ENCODE measurements at places on chromosomes 2 and 18.

DNA sequence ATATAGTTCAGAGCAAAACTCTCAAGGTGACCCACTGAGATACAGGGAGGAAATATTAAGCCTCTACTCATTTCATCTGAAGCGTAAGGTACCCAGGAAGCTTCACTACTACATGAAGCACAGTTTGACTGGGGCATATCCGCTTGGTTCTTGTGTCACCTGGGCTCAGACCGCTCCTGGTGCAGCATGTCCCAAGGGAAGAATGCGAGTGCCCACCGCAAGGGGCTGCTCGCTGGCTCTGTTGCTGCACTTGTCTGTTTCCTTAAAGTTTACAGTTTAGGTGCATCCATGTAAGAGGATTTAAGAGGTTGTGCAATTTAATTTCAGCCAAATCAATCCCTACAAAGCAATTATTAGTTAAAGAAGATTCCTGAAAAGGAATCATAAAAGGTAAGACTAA, 507.8 kb downstream of the FBXO15 start:
- DNase-seq = no peak

GRCh38 chr18:48667276-48668254, 128.7 kb downstream of the CTIF start:
- peak; percentile 8 for DNase-seq

DNA sequence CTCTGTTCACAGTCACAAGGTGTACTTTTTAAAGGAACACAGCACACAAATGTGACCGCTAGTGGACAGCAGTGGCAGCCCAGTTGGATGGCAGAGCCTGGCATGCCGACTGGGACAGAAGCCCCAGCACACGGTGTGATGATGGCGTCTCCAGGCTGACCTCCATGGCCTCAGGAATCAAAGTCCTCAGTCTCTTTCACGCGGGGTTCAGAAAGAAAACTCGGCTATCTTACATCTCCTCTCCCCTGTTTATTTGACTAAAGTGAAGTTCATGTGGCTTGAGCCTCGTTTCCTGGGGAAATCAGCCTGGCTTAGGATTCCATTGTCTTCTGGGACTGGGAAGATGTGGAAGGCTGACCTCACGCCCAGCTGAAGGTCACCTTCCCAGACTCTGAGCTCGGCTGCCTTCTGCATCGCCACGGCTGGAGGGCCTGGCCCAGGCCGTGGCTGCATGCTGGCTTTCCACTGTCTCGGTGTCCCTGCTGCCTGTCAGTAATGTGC, 56.1 kb downstream of the ASAP2 start:
- no peak for DNase-seq

GRCh38 chr18:24027156-24027827, 12.7 kb downstream of the TTC39C start:
- DNase-seq = no peak

- DNase-seq = no peak
These were observed 23.6 kb upstream of the SERPINE2 start for GRCh38 chr2:224062481-224063297.

GRCh38 chr2:196649202-196649601, 9.7 kb downstream of the CCDC150 start:
- DNase-seq = no peak

- no peak for DNase-seq
These were observed 115.2 kb downstream of the MTCL1 start for GRCh38 chr18:8820396-8821082.

- DNase-seq = no peak
These were observed 12.5 kb upstream of the HK2 start for GRCh38 chr2:74821177-74822126.

GRCh38 chr2:143550500-143550899, 421.3 kb downstream of the ARHGAP15 start:
- no peak for DNase-seq

GRCh38 chr18:51623653-51624052, 426.2 kb upstream of the MEX3C start:
- DNase-seq = no peak

GRCh38 chr18:14031053-14031452, 101.2 kb downstream of the ZNF519 start:
- no peak for DNase-seq

DNA sequence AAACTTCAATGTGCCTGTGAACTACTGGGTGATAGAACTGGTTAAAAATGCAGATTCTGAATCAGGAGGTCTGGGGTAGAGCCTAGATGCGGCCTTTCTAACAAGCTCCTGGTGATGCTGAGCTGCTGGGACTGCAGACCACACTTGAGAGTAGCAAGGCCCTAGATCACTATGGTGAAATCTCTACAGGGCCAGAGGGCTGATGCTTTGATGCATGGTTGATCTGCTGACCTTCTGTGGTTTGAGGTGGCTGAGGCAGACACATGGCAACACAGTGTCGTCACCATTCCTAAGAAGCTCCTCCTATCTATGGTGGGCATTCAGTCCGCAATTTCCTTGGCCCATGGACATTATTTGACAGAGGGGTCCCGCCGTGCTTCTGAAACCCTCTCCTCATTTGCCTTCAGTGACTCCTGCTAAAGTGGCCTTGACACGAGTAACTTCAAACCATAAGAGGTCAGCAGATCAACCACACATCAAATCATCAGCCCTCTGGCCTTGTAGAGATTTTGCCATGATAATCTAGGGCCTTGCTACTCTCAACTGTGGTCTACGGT, 19.8 kb downstream of the CCDC68 start:
- no peak for DNase-seq

GRCh38 chr2:213065583-213066442, 85.6 kb downstream of the IKZF2 start:
- no peak for DNase-seq
